ENCODE measurements at places on chromosomes 4 and X.

- no peak for DNase-seq
These were observed 274.1 kb downstream of the ARHGAP10 start for GRCh38 chr4:148006001-148006400.

- DNase-seq, result peak; percentile 77
These were observed 7.3 kb upstream of the OPN1LW start for GRCh38 chrX:154136627-154137161.

DNA sequence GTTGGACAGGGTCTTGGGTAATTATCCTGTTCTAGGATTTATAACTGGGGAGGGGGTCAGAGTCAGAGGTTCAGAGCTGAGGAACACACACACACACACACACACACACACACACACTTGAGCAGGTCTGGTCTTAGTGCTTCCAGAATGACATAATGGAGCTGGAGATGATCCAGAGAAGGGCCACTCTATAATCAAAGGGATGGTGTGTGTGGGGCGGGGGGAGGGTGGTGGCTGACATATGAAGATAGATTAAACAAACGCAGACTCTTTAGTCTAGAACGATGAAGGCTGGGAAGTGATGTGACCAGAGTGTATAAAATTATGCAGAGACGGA, 434 bp upstream of the TMEM255A start:
- no peak for DNase-seq

- no peak for DNase-seq
These were observed 1881.7 kb downstream of the PCDH7 start for GRCh38 chr4:32601848-32602247.

GRCh38 chr4:140485939-140486338, 12.2 kb downstream of the MGAT4D start:
- DNase-seq, result no peak

DNA sequence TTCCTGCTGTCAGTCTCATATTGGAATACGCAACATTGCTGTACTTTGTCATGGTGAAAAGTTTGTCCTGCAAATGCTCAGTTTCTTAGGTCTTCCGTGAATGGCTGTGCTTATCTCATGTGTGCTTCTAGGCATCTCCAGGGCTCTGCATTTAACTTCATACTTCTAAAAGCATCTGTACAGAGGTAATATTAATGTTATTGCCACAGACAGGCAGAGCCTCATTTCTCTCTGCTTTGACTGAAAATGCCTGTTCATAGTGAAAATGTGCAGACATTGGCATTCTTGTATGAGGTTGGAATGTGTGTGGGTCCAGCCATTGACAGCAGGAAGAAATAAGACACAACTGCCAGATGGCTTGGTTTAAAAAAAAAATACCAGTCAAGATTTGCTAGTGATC, 140.1 kb upstream of the TTC29 start:
- DNase-seq, result no peak

All from activated naive CD8-positive, alpha-beta T cell treated with anti-CD3 and anti-CD28 coated beads, Interleukin-2, amount 50 U/mL, for 24 hours (primary cell).